ENCODE measurements at places on chromosomes 3 and 15.

DNA sequence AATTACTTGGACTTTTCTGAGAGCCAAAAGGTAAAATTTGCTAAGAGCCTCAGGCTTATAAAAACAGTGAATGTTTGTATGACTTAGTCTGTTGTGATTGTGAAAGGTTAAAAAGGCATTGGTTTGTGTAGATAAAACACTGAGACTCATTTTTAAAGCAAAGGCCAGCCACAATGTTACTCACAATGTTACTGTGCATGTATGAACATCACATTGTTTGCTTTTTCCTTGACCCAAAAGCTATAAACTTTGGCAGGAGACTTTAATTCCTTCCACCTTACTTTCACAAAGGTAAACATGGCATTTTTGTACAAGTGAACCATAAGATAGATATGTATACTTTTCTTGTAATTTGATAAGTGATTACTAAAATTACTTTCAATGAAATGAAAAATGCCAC, 70.5 kb downstream of the NPAP1 start:
- no peaks in the 10 kb centered on the region for H3K4me1 ChIP-seq
- no peak overlapping the region for H3K27ac ChIP-seq
- H3K4me3 ChIP-seq: no peak overlapping the region
- no peak for DNase-seq
- H3K27me3 ChIP-seq: no peaks in the 10 kb centered on the region

- no peak for DNase-seq
- no peaks in the 10 kb centered on the region for H3K4me1 ChIP-seq
- H3K27me3 ChIP-seq: no peaks in the 10 kb centered on the region
Measured at GRCh38 chr3:105518806-105519418, 152.2 kb downstream of the ALCAM start.

DNA sequence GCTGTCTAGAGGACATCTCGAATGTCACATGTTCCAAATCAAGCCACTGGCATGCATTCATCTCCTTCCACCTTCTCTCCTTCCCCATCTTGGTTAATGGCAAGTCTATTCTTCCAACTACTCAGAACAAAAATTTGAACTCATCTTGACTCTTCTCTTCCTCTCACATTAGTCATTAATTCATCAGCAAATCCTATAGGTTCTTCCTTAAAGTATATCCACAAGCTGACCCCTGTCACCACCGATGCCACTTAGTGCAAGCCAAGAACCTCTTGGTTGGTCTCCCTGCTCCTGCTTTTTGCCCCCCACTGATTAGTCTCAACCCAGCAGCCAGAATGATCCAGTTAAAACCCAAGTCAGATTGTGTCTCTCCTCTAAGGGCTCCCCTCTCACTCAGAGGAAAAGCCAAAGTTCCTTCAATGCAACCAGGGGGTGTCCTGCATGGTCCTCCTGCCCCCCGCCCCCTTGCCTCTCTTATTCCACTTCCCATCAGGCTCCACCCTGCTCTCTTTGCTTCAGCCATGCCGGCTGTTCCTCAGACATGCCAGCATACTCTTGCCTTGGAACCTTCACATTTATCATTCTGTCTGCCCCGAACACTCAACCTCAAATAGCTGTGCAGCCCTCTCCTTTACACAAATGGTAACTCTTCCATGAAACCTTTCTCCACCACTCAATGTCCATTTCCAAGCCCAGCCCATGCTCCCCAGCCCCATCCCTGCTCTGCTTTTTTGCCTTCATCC, 1.0 kb upstream of the GALNT15 start:
- peaks cover 9% of the 10 kb centered on the region for H3K4me1 ChIP-seq
- H3K4me3 ChIP-seq: peak overlapping the region; percentile 59

GRCh38 chr15:71718116-71718910, 92.0 kb upstream of the NR2E3 start:
- H3K4me1 ChIP-seq: peaks cover 3% of the 10 kb centered on the region
- H3K4me3 ChIP-seq: no peak overlapping the region
- no peak for DNase-seq
- H3K27ac ChIP-seq: no peak overlapping the region
- H3K27me3 ChIP-seq: no peaks in the 10 kb centered on the region

GRCh38 chr15:69662645-69663000, 210.0 kb downstream of the RPLP1 start:
- no peak overlapping the region for H3K4me3 ChIP-seq
- H3K27me3 ChIP-seq: no peaks in the 10 kb centered on the region
- H3K36me3 ChIP-seq: no peaks in the 10 kb centered on the region
- DNase-seq: no peak
- H3K4me1 ChIP-seq: no peaks in the 10 kb centered on the region
- no peak overlapping the region for H3K27ac ChIP-seq

DNA sequence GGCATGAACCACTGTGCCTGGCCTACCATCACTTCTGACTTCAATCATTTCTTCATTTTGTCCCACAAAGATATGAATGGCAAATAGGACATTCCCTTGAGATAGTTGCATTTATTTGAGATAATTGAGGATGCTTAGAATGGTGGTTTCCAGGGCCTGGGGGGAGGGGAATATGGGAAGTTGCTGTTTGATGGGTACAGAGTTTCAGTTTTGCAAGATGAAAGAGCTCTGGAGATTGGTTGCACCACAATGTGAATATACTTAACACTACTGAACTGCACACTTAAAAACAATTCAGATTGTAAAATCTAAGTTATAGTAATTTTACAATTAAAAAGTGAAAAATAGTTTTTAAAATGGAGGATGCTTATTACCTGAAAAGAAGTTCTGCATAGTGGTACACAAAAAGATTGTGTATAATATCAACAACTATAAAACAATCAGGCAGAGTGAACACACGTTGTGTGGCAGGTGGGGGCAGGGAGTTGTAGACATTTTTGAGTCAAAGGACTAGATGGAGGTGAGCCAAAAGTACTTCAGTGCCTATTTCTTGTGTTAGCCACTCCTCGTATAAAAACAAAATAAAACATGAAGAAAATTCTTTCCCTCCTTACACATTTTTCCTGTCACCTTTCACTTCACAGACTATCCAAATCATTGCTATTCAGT, 18.5 kb upstream of the RIOX2 start:
- no peaks in the 10 kb centered on the region for H3K36me3 ChIP-seq
- no peaks in the 10 kb centered on the region for H3K27me3 ChIP-seq
- H3K4me3 ChIP-seq: no peak overlapping the region
- DNase-seq: no peak
- no peak overlapping the region for H3K27ac ChIP-seq
- H3K4me1 ChIP-seq: no peaks in the 10 kb centered on the region

DNA sequence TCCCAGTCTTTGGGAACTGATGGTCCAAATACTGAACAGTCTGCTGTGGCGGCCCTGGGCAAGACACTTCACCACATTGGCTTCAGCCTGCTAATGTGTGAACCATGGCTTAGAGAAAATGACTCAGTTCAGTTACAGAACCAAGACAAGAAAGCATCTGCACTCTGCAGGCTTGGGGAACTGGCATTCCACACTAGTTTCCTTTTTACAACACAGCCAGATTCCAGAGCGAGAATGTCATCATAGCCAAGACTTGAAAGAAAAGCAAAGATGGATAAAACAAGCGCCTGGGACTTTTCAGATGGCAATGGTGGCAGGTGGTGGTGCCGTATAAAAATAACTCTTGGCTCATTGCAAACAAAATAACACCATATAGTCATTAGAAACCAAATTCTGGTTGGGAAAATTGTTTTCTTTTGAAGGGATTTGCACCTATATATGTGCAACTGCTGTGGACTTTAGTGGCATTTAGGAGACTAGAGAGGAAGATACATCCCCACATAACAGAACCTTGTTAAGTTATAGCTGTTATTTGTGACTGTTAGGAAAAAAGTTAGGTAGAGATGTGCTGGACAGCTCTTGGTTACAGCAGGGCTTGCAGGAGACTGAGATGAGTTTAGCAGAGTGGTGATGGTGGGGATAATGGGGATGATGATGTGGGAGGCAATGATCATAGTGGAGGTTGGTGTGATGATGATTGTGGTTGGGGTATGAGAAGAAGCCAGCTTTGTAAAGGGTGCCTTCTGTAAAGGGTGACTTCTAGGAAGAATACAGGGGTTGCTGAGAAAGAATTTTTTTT, 273.6 kb downstream of the THRB start:
- H3K36me3 ChIP-seq: no peaks in the 10 kb centered on the region
- H3K27ac ChIP-seq: peak overlapping the region; percentile 84
- H3K4me1 ChIP-seq: peaks cover 64% of the 10 kb centered on the region
- DNase-seq: peak; percentile 91
- H3K4me3 ChIP-seq: no peak overlapping the region

DNA sequence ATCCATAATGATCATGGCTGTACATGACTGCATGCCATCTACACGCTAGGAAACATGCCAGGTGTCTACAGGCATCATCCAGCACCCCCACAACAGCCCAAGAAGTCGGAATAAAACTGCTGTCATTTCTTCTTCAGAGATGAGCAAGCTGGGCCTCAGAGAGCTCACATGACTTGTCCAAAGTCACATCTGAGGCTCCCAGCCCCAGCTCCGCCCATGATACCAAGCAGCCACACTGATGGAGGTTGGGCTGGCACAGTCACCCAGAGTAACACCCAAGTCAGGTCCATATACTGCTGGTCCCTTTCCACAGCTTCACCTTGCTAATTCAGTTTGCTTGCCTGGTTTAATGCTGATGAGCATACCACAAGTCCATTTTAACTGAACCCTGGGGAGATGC, 116.6 kb downstream of the SEC22A start:
- H3K27me3 ChIP-seq: no peaks in the 10 kb centered on the region
- no peak for DNase-seq
- H3K27ac ChIP-seq: no peak overlapping the region
- H3K4me3 ChIP-seq: no peak overlapping the region
- peaks cover 44% of the 10 kb centered on the region for H3K36me3 ChIP-seq
- no peaks in the 10 kb centered on the region for H3K4me1 ChIP-seq

- no peak overlapping the region for H3K27ac ChIP-seq
- DNase-seq: no peak
- no peaks in the 10 kb centered on the region for H3K27me3 ChIP-seq
Measured at GRCh38 chr3:15781131-15781530, 16.6 kb downstream of the ANKRD28 start.

- no peak for DNase-seq
- no peaks in the 10 kb centered on the region for H3K36me3 ChIP-seq
- H3K27ac ChIP-seq: no peak overlapping the region
- H3K4me1 ChIP-seq: no peaks in the 10 kb centered on the region
- H3K27me3 ChIP-seq: no peaks in the 10 kb centered on the region
- H3K4me3 ChIP-seq: no peak overlapping the region
Measured at GRCh38 chr3:50524746-50525145, 21.3 kb upstream of the CACNA2D2 start.

- peak overlapping the region; percentile 84 for H3K4me3 ChIP-seq
- no peaks in the 10 kb centered on the region for H3K36me3 ChIP-seq
- no peak for DNase-seq
- no peaks in the 10 kb centered on the region for H3K27me3 ChIP-seq
Measured at GRCh38 chr3:100708644-100708988, 678 bp upstream of the TFG start.

DNA sequence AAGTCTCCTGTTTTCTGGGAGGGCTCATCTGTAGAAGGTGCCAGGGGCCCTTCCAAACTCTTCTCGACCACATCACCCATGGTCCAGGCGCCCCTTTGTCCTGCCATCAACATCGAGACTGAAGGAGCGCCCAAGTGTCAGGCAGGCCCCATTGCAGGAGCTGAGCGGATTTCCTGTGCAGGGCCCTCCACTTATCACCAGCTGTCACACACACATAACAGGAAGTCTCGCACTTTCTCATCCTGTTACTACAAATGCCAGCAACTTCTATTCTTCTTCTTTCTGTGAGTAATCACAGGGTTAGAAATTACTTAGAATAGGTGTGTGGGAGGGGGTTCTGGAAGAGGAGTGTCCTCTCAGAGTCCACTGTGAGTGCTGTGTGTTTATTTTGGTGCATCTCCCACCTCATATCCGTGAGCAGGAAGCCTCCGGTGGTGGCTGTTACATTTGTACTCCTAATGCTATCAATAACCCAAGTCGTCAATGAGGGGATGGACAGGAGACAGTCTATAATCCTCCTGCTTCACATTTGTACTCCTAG, at the start of gene KLHL6:
KLHL6 (minus strand) TSS at position 166 of the 541 bp plus-strand sequence; CDS start at position 113, 53 bp downstream.
- no peaks in the 10 kb centered on the region for H3K4me1 ChIP-seq
- H3K27me3 ChIP-seq: no peaks in the 10 kb centered on the region
- H3K27ac ChIP-seq: peak within 1 kb of the TSS; percentile 16
- no peaks in the 10 kb centered on the region for H3K36me3 ChIP-seq

DNA sequence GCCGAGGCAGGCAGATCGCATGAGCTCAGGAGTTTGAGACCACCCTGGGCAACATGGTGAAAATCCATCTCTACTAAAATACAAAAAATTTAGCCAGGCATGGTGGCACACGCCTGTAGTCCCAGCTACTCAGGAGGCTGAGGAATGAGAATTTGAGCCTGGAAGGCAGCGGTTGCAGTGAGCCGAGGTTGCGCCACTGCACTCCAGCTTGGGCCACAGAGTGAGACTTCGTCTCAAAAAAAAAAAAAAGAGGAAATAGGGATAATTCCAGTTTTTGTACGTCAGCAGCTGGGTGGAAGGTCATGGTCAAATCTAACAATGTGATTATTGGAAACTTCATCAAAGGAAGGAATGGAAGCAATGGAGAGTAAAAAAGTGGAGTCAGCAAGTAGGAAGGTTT, 3.1 kb downstream of the CMC1 start:
- no peak overlapping the region for H3K4me3 ChIP-seq
- no peak for DNase-seq
- no peaks in the 10 kb centered on the region for H3K27me3 ChIP-seq
- H3K4me1 ChIP-seq: peaks cover 12% of the 10 kb centered on the region

- peaks cover 16% of the 10 kb centered on the region for H3K4me1 ChIP-seq
- no peak overlapping the region for H3K4me3 ChIP-seq
- no peaks in the 10 kb centered on the region for H3K36me3 ChIP-seq
- H3K27me3 ChIP-seq: no peaks in the 10 kb centered on the region
Measured at GRCh38 chr3:136070953-136071949, 105.7 kb downstream of the PPP2R3A start.

DNA sequence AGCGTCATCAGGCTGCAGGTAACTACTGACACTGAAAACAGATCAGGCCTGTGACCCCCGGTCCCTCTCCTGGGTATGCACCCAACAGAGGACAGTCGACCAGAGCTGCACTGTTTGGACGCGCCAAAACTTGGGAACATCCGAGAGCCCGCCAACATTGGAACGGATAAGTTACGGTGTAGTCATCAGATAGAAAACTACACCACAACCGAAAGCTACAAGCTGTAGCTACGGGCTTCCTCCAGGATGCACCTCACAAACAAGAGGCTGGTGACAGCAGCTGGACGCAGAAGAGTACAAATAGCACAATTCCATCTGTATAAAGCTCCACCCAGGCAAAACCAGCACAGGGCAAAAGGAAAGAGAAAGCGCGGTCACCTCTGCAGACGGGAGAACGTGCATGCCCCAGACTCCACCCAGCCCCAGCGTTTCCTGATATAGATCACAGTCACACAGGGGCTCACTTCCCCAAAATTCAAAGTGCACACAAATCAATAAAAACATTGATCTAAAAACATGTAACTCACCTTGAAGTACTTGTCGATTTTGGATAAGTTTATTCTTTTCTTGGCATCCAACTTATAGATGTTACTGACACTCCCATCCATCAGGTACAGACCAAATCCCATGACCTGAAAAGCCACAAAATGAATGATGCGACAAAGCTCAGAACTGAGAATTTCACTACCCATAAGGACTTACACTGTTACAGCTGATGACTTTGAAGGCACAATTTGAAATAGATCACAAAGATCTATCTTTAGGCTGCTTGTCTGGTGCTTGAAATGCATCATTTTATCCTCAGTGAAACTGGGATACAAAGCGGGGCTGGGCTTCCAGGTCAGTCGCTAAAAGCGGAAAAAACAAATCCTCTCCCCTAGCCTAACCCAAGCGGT, 43.3 kb downstream of the CYFIP1 start:
- H3K4me1 ChIP-seq: no peaks in the 10 kb centered on the region
- H3K27me3 ChIP-seq: no peaks in the 10 kb centered on the region
- no peak overlapping the region for H3K27ac ChIP-seq
- DNase-seq: no peak
- no peak overlapping the region for H3K4me3 ChIP-seq
